ENCODE measurements at places on chromosomes 3 and 15.

DNA sequence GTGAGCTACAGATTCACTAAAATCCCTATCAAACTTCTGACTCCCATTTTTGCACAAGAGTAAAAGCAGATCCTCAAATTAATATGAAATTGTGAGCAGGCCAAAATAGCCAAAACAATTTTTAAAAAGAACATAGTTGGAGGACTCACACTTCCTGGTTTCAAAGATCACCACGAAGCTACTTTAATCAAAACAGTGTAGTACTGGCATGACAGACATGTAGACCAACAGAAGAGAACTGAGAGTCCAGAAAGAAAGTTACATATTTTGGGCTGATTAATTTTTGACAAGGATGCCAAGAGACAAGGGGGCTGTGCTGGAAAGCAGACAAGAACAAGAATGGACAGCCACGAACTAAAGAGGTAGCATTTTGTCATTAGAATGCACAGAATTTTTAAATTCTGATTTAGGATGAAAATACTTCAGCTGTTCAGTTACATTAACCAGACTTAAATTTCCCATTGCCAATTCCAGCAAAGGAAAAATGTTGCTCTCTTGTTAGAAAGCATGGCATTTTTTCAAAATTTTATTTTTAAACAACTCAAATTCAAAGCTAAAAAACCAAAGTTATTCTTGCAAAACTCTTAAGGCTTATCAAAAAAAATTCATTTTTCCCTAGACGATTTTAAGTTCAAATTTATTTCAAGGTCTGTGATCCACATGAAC, 14.0 kb downstream of the RYK start:
- DNase-seq, result no peak

DNA sequence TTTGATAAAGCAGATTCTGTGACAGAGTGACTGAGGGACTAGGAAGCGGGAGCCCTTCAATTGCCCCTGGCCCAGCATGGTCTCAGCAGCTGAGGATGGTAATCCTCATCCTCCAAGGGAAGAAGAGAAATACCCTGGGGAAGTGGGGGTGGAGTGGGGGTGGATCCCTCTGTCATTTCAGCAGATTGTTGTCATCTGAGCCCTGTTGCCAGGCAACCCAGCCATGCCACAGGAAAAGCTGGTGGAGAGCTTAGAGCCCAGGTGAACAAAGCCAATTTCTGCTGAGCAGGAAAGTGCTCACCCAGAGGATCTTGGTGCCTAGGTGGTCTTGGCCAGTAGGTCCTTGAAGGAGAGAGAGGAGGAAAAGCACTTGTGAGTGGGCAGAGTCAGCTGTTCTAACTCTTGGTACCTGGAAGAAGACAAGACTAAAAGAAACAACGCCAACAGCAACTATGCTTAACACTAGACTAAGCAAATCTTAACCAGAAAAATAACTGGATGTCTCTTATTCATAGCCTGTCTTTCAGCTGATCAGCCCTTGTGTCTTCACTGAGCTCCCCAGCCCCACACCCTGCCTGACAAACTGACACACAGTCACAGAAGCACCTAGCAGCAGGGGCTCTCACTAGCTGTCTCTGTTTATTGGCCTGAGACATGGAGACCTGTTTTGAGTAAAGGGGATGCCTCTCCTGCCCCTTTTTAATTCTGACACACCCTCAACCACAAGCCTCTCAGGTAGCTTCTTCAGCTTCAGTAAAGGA, 40.1 kb upstream of the DCLK3 start:
- no peak for DNase-seq

GRCh38 chr3:55686426-55687254, 199.5 kb upstream of the WNT5A start:
- DNase-seq, result no peak

DNA sequence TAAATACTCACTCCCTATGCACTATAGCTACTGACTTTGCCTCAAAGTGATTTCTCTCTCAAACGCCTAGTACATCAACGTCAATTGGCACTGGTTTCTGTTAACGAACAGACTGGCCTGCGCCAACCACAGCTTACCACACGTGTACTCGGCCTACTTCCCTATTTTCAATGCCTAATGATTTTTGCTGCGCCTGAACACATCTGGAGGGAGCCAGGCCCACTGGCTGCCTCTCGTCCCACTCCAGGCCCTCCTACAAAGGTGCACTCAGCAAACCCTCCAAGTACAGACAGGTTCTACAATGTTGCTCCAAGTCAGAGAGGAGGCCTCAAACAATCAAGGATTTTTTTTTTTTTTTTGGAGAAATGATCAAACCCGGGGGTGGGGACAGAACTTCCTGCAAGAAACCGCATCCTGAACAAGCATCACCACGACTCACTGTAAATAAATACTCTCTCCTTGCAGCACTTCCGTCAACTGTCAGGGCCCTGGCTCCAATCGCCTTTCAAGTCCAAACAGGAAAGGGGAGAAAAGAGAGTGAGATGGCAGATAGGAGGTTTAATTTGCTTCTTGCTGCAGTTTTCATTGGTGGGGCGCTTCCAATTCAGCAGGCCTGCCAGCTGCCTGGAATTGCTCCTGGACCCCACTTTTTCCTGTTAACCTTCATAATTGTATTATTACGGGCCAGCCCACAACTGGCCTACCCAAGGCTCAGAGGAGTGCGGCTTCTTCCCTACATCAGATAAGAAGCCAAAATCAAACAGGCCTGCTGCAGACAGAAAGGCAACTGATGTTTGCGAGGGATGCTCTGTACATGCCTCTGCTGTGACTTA, 139.3 kb downstream of the FOXP1 start:
- DNase-seq, result no peak

- no peak for DNase-seq
Observed at GRCh38 chr3:175564363-175564762, 705.2 kb downstream of the NAALADL2 start.
